ENCODE measurements at places on chromosomes 6 and 20. TPM values are rescaled to one million over a fixed set of nuclear protein-coding genes. Genes with fewer than 3 reads are reported as not detected.

Gene C6orf58
- not detected for total RNA-seq

Gene FAM184A
- total RNA-seq, result 4.3 TPM

Gene PEX6
- 24.6 TPM for total RNA-seq

Gene ANKRD66
- not detected for total RNA-seq

Gene DAAM2
- total RNA-seq, result 11.5 TPM

Gene PHACTR1
- 29.4 TPM for total RNA-seq

Gene BPIFB2
- total RNA-seq, result not detected

Gene RPN2
- total RNA-seq, result 119 TPM

Gene MAP3K5
- total RNA-seq, result 3.9 TPM

Gene MLN
- not detected for total RNA-seq

Gene TRERF1
- total RNA-seq, result 2.1 TPM

Gene RCAN2
- total RNA-seq, result 117 TPM

Gene ANGPT4
- total RNA-seq, result 0.06 TPM

DNA sequence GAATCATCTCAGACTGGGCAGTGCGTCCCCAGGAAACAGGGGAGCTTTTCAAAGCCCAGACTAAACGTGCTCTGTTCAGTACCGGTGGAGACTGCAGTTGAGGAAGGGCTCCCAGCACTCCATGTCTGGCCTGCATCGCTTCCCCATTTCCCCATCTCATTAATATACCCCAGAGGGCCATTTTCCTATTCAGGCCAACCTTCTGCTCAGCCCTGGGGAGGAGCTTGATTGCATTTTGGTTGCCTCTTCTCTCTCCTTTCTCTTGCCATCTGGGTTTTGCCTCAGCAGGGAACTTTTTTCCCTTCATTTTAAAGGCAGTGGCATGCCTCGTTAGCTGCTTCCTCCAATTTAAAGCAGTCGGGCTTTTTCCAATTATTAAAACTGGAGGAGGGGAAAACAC lies 394.3 kb upstream of the SOX4 start:
- no peak for DNase-seq

GRCh38 chr6:163098827-163099479 lies 315.6 kb upstream of the QKI start:
- DNase-seq, result no peak

DNA sequence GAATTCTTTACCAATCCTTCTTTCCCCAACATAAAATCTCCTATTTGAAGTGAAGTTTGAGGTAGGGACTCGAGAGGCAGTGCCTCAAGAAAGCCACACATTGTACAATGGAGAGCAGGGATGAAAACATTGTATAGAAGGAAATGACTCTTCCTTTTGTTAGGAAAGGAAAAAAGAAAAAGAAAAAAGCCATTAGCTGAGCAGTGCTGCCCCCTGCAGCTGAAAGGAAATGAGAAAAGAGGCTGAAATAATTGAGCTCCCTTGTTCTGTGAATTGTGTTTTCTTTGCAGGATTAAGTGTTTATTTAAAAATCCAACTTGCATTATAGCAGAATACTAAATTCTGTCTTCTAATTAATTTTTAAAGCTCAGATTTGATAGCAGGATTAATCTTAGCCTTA lies 162.9 kb upstream of the SASH1 start:
- no peak for DNase-seq

DNA sequence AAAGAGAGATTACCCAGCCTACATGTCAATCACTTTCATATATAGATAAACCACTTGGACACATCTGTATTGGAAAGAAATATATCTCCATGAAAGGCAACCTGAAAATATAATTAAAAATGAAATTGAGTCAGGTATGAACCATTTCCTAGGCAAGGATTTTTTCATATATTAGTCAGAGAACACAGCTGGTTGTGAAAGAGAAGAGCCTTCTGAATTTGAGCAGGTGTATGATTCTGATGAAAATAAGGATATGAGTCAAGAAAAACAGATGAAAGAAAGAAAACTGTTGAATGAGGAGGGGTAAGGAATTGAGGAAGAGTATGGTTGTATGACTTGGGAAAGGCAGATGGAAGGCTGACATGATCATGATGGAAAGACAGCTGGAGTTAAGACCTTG lies 441.1 kb downstream of the HAO1 start:
- DNase-seq, result no peak

GRCh38 chr6:22368794-22369193 lies 72.0 kb upstream of the PRL start:
- no peak for DNase-seq

GRCh38 chr6:89610149-89610642 lies 28.4 kb downstream of the LYRM2 start:
- peak; percentile 74 for DNase-seq

DNA sequence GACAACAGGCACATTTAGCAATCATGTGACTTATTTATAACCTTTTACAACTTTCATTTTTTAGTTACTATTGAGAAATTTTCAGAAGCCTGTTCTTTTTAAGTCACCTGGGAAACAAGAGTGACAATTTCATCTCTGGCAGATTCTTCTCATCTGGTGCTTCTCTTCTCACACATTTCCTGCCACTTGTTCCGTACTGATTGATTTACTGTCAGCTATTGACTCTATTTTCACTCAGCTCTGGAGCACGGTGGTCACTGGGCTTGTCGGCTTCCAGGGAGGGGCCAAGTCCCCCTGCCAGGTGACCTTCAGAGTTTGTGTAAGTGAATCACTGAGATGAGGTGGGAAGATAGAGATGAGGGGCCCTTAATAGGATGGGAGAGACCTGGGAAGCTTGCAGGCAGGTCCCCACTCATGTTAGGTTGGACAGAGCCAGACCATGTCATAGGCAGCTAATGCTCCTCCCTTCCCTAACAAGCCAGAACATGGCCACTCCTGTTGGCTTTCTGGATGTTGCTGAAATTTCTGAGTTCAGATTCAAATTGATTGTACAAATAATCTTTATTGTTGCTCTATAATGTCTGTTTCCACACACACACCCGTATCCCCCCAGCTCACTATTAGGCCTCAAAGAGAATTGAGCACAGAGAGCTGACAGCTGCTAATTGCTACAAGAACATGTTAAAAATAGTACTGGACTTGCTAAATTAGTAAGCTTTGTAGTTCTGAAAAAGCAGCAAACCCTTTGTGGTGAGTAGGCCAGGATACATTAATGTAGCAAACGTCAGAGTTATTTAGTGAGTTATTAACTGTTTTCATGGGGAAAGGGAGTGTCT lies 13.3 kb downstream of the DUSP22 start:
- no peak for DNase-seq

- DNase-seq, result no peak
These were observed 503 bp upstream of the GPLD1 start for GRCh38 chr6:24489881-24490280.

GRCh38 chr6:157116426-157116825 lies 206.9 kb downstream of the TMEM242 start:
- DNase-seq, result no peak

DNA sequence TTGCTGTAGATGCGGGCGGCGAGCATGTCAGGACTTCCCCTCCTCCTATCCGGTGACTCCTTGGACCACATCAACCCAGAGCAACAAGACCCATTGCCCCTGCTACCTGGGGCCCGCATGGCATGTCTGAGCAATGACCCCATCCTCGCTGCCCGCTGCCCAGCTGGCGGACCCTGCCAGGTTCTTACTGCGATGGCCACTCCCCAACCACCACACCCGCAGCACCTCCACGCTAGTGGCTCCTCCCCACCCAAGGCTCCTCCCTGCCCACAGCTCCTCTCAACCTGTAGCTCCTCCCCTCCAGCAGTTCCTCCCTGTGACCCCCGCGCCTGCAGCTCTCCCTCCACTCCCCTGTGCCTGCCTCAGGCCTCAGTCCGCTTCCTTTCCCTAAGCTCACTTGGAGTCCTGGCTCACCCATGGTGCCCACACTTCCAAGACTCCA lies 17.6 kb upstream of the SERPINB9 start:
- no peak for DNase-seq

DNA sequence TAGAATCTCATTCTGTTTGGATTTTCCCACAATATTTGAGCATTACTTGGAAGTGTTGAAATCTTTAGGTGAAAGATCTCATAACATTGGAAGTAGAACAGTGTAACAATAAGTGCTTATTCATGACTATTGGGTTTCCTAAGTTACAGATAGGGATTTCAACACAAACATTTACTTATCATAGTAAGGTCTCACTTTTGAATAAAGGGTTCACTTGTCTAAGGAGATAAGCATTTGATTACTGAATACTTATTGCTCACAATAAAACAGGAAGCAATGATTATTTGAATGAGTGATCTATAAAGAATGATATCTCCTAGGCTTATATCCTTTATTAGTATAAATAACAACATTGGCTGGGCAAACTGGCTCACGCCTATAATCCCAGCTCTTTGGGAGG lies 14.8 kb downstream of the DDX43 start:
- no peak for DNase-seq

GRCh38 chr6:41370488-41371111 lies 35.2 kb downstream of the NCR2 start:
- no peak for DNase-seq

GRCh38 chr6:155943635-155944034 lies 488.0 kb upstream of the NOX3 start:
- DNase-seq, result no peak

GRCh38 chr6:136893187-136893586 lies 28.9 kb upstream of the SLC35D3 start:
- no peak for DNase-seq

- no peak for DNase-seq
These were observed 69.3 kb upstream of the SYNJ2 start for GRCh38 chr6:157912326-157912725.

- DNase-seq, result no peak
These were observed 25.1 kb upstream of the ENPP1 start for GRCh38 chr6:131782764-131783163.

GRCh38 chr6:36094753-36095496 lies 35.4 kb upstream of the MAPK13 start:
- peak; percentile 91 for DNase-seq

DNA sequence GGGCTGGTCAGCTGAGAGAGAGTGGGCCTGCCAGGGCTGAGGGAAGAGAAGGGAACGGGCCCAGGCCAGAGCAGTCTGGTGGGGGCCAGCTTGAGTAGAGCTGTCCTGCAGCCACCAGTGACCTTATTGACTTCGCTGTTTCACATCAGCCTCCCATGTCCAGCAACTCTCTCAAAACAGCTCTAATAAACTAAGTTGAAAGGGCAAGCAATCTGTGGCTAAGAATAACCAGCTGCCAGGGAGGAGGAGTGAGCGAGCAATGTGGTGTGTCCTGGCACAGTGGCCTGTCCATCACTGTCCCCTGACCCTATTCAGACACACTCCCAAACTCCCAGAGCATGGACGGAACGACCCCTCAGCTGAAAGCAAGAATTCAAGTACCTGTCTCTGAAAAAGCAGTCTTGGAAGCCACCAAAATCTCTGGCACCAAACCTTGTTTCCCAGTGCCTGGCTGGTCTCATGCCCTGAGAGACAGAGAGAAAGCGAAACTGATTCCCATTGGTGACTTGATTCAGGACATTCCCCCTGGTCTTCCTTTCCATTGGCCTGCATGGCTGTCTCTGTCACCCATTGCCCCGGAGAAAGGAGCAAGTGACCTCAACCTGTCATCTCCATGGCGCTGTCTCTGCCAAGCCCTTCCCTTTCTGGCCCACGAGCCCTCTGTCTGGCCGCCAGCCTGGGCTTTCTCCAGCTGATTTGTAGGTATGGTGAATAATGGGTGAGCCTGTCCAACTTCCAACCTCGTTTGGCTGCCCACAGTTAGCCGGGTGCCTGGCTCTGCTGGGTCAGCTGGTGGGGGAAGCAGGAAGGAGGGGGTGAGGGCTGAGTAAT lies at the start of gene DDO:
TSS of gene DDO (minus strand) at position 490 of the 831 bp plus-strand sequence. CDS start 2,113 bp downstream, outside the sequence.
- DNase-seq, result peak; percentile 91

DNA sequence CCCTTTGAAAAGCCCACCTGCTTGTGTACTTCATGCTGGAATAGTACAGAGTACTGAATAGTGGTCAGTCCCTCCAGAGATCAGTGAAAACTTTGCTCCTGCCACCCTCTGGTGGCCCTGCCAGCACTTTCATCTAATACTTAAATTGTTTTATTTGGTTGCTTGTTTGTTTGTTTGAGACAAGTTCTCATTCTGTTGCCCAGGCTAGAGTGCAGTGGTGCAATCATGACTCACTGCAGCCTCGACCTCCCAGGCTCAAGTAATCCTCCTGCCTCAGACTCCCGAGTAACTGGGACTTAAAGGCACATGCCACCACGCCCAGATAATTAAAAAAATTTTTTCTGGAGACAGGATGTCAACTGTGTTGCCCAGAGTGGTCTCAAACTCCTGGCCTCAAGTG lies 9.1 kb downstream of the FAM83D start:
- DNase-seq, result no peak

- DNase-seq, result no peak
These were observed 4.2 kb upstream of the EYA4 start for GRCh38 chr6:133236932-133237331.

DNA sequence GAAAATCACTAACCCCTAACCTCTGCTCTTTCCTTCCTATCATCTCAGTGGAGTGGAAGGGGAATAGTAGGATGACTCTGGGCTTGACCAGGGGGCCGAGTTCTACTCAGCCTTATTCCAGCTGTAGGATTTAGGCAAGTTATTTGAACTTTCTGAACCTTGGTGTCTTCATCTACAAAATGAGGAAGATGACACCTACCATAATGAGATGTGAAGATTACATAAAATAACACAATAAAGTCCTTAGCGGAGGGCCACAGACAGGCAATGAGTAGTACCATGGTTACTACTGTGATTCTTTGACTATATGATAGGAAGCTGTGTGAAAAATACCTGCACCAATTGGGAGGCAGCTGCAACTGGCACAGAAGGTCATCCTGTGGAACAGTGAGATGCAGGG lies 53.6 kb upstream of the PIM1 start:
- no peak for DNase-seq

GRCh38 chr6:14499841-14500240 lies 382.3 kb downstream of the CD83 start:
- DNase-seq, result no peak

Data from right cardiac atrium (tissue), 5 donors.